ENCODE measurements at places on chromosomes 5 and 9. TPM values are rescaled to one million over a fixed set of nuclear protein-coding genes. Genes with fewer than 3 reads are reported as not detected.

Gene PFN3
- total RNA-seq = not detected

Gene FAM221B
- not detected for total RNA-seq

Gene CD72
- total RNA-seq = 95.7 TPM

Gene SPINK13
- total RNA-seq = not detected

Gene GRXCR2
- not detected for total RNA-seq

Gene DNAH5
- 0.54 TPM for total RNA-seq

Gene IL13
- not detected for total RNA-seq

Gene PCDHB4
- 1.6 TPM for total RNA-seq

Gene IRX2
- 0.26 TPM for total RNA-seq

Gene CAVIN4
- total RNA-seq = 0.14 TPM

Gene ZNF608
- 7.7 TPM for total RNA-seq

Gene EIF4E1B
- not detected for total RNA-seq

Gene IFNB1
- not detected for total RNA-seq

Gene SHB
- 11.8 TPM for total RNA-seq

Gene ZNF462
- 35.5 TPM for total RNA-seq

Gene ANKRD55
- 1.6 TPM for total RNA-seq

Gene MEGF9
- total RNA-seq = 57.3 TPM

Gene RFESD
- total RNA-seq = 4.2 TPM

Gene PHYHD1
- 10.5 TPM for total RNA-seq

Gene NIM1K
- total RNA-seq = 0.39 TPM

Gene BRD3OS
- 12.1 TPM for total RNA-seq

Gene C7
- total RNA-seq = 621 TPM

Gene SLC6A7
- total RNA-seq = not detected

Gene NOXA1
- 5.3 TPM for total RNA-seq

Gene TMEM8B
- 6.6 TPM for total RNA-seq

Gene KIF4B
- 0.14 TPM for total RNA-seq

Gene PCDHGB1
- 1.1 TPM for total RNA-seq

Gene UAP1L1
- 19.5 TPM for total RNA-seq

Gene PCDHB5
- 1.6 TPM for total RNA-seq

Gene CDKN2A
- total RNA-seq = 2.3 TPM

Gene PCDHA10
- total RNA-seq = 1.4 TPM

Gene SAPCD2
- 6.5 TPM for total RNA-seq

Gene FBLL1
- not detected for total RNA-seq

Gene MYOZ3
- 0.60 TPM for total RNA-seq

Gene ADRB2
- 21.7 TPM for total RNA-seq

Gene ADAMTS6
- total RNA-seq = 6.4 TPM

Gene CYLC2
- not detected for total RNA-seq

Gene PCDHA5
- total RNA-seq = 0.46 TPM

Gene IFNK
- total RNA-seq = not detected

Gene SLCO6A1
- total RNA-seq = not detected

Gene BAAT
- not detected for total RNA-seq

Gene LRRC19
- total RNA-seq = not detected

Gene FIBCD1
- total RNA-seq = not detected

Gene SLC6A18
- not detected for total RNA-seq

Gene MFAP3
- total RNA-seq = 46.4 TPM
